ENCODE measurements at places on chromosomes 11 and 22.

- peak; percentile 73 for DNase-seq
Measured at GRCh38 chr11:66967670-66968425, 7.3 kb upstream of the C11orf86 start.

- no peak for DNase-seq
Measured at GRCh38 chr11:26688701-26689100, 33.2 kb downstream of the SLC5A12 start.

- DNase-seq = no peak
Measured at GRCh38 chr11:40230821-40231220, 1228.6 kb downstream of the LRRC4C start.

DNA sequence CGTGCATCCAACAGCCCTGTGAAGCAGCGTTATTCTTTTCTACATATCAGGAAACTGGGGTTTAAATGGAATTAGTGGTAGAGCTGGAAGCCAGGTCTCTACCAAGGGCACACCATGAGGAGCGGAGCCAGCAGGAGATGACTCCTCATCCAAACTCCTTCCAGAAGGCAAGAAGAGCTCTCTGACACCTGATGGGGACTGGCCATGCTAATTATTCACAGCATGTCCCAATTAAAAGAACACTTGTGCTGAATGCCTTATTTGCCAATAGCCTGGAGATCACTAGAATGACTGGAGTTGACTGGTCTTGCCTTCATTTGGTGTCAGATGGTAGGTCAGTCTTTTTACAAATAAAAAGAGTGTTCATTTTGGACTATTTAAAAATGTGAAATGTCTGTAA is 32.9 kb upstream of the SLN start:
- no peak for DNase-seq

DNA sequence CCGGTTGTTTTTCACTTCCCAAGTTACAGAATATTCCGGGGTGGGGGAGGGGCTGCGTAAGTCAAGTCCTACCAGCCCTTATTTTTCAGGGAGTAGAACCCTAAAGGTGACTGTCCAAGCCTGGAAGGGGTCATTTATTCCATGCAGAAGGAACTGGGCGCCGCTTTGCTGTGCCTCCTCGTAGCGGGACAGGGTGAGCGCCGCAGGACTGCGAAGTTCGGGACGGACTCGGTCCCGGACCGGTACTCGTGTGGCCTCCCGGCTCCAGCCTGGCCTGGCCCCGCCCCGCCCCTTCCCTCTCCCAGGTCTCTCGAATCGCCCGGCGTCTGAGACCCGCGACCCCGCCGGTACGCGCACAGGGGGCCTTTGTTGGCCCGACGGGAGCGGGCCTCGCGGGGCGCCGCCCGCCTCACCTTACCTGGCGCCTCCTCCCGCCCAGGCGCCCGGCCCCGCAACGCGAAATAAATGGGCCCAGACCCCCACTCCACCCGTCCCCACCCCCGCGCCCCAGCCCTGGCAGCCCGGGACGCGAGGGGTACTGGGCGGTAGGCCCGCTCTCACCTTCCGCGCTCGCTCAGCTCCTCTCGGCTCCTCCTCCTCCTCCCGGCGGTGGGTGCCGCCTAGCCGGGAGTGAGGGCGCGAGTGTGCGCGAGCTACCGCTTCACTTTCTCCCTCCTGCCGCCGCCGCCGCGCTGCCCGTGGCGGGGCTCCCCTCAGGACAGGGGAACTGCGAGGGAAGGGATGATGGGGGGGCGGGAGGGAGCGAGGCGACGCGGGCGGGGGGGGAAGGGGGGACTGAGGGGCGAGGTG is 698 bp downstream of the PAK1 start:
- peak; percentile 12 for DNase-seq

DNA sequence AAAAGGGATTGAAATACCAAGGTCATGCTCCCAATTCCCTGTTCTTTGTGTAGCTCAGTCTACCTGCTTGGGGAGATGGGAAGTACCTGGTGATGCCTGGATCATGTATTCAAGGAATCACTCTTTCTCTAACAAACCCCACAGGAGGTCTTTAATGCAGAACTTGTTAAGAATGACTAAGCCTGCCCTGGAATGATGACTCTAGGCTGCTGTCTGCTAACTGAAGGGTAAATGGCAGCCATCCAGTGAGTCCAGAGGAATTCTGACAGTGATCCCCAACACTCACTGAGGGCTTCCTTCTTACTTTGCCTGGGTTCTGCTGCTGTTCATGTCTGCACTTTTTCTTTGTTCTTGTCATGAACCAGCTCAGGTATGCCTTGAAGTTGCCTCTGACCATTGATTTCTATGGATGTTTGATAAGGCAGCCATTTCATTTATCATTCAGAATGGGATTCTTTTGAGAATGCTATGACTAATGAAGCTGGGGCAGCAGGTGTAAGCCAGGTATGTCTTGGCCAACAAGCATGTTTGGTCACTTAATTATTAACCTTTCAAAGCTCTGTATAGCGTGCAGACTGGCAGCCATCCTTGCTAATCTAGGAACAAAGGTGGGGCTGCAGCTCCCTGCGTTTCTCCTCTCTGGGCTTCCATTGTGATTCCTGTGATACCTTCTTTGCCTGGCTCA is 11.4 kb downstream of the PRSS23 start:
- peak; percentile 59 for DNase-seq

DNA sequence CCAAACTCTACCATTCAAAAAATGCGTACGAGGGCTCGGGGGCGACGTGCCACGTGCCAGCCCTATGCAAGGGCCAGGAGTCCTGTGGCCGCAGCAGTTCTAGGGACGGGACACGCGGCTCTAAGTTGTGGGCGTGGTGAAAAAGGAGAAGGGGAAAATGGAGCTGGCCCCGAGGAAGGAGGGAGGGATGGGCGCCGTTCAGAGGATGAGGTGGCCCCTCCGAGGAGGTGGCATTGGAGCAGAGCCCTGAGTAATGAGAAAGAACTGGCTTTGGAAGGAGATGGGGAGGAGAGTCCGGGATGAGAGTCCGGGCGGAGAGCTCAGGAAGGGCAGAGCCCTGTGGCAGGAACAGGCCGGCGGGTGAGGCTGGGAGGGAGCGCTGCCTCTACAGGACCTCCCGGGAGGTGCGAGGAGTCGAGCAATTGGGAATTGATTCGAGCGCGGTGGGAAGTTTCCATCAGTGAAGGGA is 21.0 kb downstream of the OTUB1 start:
- DNase-seq = peak; percentile 62

- peak; percentile 65 for DNase-seq
Measured at GRCh38 chr22:33467620-33468095, 409.5 kb upstream of the SYN3 start.

DNA sequence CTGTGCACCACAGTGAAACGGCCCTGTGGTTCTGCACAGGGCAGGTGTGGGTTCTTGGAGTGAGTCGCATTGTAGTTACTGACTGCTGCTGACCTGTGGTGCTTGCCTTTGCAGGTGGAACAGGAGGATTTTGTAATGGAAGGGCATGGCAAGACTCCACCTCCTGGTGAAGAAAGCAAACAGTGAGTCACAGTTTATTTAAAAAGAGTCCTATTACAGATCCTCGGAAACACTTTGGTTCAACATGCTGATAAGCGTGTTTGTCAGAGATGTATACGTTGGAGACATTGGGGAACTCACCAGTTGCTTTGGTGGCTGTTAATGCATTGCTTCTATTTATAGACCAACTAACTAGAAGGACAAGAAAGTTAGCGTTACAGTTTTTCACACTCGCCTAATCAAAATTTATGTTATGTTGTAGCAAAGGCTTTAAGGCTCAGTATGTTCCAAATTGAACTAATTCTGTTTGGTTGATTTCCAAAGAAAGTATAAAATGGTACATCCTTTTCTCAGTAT is 21.7 kb upstream of the TNRC6B start:
- peak; percentile 42 for DNase-seq

- DNase-seq = peak; percentile 12
Measured at GRCh38 chr22:40855979-40856512, 393 bp downstream of the ST13 start.

GRCh38 chr11:67178421-67178820 is 59.4 kb downstream of the KDM2A start:
- DNase-seq = no peak

DNA sequence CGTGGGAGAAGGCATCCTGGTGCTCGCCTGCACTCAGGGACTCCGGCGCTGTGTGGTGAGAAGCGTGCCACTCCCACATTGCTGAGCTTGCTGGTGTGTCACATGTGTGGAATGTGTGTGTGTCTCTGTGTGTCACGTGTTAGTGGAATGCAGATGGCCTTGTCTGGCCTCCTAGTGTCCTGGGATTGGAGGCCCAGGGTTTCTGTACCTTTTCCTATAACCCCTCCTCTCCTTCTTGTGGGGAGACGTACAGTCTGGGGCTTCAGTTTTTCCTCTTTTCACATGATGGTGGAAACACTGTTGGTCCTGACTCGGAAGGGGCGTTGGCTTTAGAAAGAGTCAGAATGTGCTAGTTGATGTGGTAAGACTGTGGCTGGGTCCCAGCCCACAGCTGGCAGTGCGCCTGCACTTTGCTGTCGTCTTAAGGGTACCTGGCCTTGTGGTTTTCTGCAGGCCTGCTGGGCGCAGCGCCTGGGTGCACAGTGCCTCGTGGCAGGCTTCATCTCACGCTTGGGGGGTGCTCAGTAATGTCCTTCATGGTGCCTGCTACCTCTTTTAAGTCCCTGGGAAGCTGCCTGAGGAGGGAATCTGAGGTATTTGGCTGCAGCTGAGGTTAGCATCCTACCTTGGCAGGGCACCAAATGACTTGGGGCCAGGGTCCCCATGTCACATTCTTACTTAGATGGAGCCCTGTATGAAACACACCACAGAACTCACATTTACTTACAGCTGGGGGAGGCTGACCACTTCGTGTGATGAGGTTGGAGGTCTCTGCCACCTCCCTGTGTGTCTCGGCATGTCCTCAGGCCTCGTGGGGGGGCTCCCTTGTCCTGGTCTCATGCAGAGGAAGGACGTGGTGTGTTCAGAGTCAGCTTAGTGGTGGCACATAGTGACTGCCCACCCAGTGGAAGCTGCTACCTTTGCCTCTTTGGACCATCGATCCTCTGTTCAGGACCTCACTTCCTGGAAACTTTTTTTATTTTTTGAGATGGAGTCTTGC is 61.9 kb downstream of the MED15 start:
- DNase-seq = peak; percentile 97

- DNase-seq = peak; percentile 45
Measured at GRCh38 chr11:122439866-122440810, 215.4 kb upstream of the UBASH3B start.

DNA sequence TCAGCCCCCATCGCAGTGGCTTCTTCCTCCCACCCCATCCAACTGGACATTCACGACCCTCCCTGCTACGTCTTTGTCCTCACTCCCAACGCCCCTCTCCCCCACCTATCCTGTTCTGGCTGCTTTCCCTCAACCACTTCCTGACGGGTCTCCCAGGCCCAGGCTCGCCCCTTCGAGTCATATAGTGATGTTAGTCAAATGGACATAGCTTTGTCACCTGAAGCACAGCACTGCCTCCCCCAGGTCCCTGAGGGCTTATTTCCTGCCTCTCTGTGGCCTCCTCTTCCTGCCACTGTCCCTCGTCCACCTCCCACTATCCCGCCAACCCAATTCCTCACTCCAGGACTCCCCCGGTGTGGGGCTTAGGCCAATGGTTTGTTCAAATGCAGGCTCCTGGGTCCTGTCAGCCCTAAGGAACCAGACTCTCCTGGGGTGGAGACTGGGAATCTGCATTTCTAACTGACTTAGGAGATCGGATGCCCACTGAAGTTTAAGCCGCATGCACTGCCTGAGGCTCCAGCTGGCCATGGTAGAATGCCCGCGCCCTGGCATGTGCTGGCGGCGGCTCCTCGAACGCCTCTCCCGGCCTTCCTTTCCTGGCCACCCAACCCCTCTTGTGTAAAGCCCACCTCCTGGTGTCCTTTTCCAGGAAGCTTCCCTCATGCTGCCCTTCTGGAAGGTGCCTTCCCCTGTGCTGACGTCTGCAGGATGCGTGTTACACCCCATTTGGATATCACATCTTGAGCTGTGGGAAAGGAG is 18.3 kb downstream of the SUN2 start:
- DNase-seq = no peak

GRCh38 chr22:49404020-49404419 is 423.7 kb downstream of the BRD1 start:
- DNase-seq = no peak

GRCh38 chr22:49531368-49531791 is 296.3 kb downstream of the BRD1 start:
- no peak for DNase-seq

GRCh38 chr22:39622881-39623367 is 52.4 kb downstream of the CACNA1I start:
- peak; percentile 13 for DNase-seq

- no peak for DNase-seq
Measured at GRCh38 chr22:40582063-40582462, 54.5 kb downstream of the MRTFA start.

DNA sequence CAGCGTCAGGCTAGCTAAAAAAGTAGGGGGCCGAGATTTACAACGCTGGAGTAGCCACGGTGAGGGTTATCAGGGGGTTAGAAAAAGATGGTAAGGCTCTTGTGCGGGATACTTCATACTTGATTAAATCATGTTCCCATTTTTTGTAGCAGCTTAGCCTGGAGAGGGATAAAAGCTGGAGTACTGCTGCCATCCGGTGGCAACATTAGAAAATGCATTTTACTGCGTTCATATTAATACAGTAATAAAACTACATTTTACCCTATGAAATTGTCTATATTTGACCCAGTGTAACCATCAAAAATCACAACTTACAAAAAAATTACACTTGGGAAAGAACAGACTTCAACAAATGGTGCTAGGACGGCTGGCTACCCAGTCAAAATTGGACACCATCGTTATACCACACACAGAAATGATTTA is 17.3 kb downstream of the RPUSD4 start:
- peak; percentile 70 for DNase-seq

- DNase-seq = peak; percentile 62
Measured at GRCh38 chr11:8963569-8964323, 496 bp downstream of the TMEM9B start.

GRCh38 chr11:74672956-74673692 is 58.1 kb downstream of the CHRDL2 start:
- DNase-seq = peak; percentile 93

GRCh38 chr11:125514336-125515101 is 18.5 kb upstream of the FEZ1 start:
- no peak for DNase-seq

GRCh38 chr11:116837231-116838091 is at the start of gene APOA1:
Gene APOA1, minus strand, starts transcription at chr11:116837622. Its CDS starts 235 bp downstream, at chr11:116837387.
- no peak for DNase-seq

DNA sequence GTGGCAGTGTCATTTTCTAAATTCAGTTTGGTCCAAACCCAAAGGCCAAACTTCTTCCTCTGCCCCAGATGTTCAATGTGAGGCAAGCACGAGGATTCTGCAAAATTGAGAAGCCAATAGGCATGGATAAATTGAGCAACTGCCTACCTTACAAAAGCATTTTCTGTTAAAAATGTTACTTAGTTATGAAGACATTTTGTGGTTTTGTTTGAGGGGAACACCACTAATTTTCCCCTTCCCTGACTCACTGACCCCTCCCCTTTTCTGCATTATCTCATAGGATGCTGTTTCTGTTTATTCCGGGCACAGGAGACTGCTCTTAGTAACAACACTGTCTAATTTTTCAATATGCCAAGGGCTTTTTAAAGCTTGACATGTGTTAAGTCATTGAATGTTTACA is 462.8 kb downstream of the INSC start:
- DNase-seq = no peak

DNA sequence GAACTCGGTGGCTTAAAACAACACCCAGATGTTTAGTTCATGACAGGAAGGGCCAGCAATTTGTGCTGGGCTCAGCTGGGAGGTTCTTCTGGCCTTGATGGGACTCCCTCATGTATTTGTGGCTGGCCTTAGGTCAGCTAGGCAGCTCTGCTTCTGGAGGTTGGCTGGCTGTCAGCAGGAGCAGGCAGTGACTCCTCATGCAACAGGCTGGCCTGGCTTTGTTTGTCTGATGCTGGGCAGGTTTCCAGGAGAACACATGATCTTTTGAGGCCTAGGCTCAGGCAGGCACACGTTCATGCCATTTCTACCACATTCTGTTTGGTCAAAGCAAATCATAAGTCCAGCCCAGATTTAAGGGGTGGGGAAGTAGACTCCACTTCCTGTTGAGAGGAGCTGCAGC is 571.2 kb downstream of the TBC1D22A start:
- DNase-seq = peak; percentile 5
